Stimulated activated CD4-positive, alpha-beta T cell treated with anti-CD3 and anti-CD28 coated beads, Interleukin-2, amount 100 ng/mL, for 24 hours (primary cell): ENCODE measurements at places on chromosomes 16 and 17.

GRCh38 chr16:87371261-87371866, 12.2 kb downstream of the FBXO31 start:
- no peak for DNase-seq

- DNase-seq: no peak
These were observed 113.9 kb downstream of the BANP start for GRCh38 chr16:88064889-88065746.

- DNase-seq: no peak
These were observed 178.2 kb downstream of the SALL1 start for GRCh38 chr16:50972876-50973275.

DNA sequence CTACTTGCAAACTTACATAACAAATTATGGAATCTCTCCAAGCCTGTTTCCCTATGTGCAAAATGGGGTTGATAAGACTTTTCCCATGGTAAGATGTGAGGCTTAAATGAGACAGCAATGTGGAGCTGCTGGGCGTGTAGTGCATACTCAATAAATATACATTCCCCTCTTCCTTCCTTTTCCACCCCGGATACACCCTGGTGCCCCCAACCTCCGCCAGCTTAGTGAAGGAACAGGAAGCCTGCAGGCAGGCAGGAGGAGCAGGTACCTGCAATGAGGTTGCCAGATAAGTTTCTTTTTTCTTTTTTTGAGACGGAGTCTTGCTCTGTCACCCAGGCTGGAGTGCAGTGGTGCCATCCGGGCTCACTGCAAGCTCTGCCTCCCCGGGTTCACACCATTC, 14.9 kb downstream of the C17orf50 start:
- DNase-seq: no peak

- DNase-seq: no peak
These were observed 19.3 kb downstream of the POLR3K start for GRCh38 chr16:33877-34647.

GRCh38 chr16:78953526-78953925, 647.0 kb downstream of the MAF start:
- DNase-seq: no peak

DNA sequence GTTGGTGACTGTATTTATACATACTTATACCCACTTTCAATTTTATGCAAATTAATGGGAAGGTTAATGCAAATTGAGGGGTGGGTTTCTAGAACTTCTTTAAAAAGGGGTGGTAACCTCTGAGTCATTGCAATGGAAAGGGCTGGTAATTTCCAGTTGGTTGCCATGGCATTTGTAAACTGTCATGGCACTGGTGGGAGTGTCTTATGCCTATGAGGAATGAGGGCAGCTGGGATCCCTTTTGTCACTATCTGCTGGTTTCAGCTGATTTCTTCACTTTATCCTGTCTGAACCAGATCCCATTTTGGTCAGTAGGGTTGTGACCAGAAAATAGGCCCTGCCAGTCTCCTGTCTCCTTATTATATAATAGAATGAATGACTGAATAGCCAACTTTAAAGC, 1006.7 kb upstream of the GOT2 start:
- DNase-seq: no peak

GRCh38 chr17:42405963-42406495, 17.0 kb downstream of the CAVIN1 start:
- peak; percentile 88 for DNase-seq
